Iris pigment epithelial cell (primary cell): ENCODE measurements at places on chromosomes 3 and 15.

DNA sequence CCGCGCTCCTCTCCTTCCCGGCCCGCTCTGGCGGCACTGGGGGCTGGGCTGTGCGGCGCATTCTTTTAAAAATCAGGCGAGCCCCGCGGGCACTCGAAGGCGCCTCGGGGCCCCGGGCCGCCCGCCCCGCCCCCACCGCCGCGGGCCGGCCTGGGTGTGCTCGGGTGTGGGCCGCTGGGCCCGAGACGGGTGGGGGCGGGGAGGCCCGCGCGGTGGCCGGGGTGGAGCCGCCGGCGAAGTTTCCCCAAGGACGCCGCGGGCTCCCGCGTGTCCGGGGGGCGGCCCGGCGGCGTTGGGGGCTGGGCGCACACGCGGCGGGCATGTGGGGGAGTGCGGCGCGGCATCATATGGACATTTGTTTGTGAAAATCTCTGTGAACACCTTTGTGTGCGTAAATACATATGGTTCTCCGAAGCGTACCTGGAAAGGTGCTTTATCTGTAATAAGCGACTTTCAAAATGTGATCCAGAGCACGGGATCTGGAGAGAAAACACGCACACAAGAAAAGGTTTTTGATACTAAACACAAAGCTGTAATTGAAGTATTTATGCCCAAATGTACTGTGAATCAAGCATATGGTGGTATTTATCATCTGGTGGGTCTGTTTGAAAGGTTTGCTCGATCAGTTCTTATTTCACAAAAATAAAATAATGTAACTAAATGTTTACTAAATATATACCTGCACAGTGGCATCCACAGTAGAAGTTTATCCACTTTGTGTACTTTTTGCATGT lies 612 bp upstream of the TBL1XR1 start:
- DNase-seq, result peak; percentile 64

- DNase-seq, result peak; percentile 59
Observed at GRCh38 chr15:99239545-99240198, 9.7 kb downstream of the TTC23 start.

DNA sequence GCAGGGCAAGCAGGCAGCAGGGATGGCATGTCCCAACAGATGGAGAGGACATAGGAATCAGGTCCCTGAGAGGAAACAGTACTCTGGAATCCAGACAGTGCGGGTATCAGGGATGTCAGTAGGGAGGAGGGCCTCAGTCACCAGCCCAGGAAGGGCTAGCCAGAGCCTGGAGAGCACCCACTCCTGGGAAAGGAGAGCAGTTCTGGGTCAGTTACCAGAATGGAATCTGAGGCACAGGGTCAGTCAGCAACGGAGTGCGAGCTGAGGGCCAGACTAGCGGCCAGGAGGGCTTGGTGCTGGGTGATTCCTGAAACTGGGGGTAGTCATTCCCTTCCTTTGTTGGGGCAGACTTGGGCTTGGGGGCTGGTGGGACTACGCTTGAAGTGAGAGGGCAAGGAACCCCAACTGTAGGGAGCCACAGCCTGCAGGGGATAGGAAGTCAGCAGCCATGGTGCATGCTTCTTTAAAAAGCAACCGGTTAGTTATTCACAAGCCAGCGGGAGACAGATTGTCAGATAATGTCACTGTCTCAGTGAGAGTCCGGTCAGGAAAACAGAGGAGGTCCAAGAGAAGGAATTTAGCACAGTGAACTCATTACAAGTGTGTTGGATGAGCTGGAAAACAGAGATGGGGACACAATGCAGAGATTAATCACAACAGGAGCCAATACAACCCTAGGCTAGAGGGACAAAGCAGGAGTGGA lies 27.9 kb downstream of the PLA1A start:
- no peak for DNase-seq

- no peak for DNase-seq
Observed at GRCh38 chr15:42908538-42908937, 12.0 kb downstream of the TTBK2 start.

DNA sequence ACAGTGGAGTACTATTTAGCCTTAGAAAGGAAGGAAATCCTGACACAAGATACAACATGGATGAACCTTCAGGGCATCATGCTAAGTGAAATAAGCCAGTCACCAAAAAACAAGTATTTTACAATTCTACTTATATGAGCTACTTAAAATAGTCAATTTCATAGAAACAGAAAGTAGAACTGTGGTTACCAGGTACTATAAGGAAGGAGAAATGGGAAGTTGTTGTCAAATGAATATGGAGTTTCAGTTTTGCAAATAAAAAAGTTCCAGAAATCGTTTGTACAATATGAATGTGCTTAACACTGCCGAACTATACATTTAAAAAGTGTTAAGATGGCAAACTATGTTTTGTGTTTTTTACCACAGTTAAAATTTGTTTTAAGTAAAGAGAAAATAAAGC lies 26.8 kb downstream of the TRANK1 start:
- no peak for DNase-seq

DNA sequence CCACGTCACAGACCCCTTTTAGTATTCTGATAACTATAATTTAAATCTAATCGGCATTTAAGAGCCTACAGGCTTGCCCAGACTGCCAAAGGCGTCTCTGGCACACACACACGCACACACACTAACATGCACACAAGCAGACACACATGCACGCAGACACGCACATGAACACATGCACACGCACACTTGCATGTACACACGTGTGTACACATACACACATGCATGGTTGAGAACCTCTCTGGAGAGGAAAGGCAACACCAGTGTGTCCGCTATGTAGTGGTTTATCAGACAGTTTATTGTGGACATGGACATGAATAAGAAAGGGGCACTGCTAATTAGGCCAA lies 102.1 kb downstream of the FBLN2 start:
- DNase-seq, result no peak

DNA sequence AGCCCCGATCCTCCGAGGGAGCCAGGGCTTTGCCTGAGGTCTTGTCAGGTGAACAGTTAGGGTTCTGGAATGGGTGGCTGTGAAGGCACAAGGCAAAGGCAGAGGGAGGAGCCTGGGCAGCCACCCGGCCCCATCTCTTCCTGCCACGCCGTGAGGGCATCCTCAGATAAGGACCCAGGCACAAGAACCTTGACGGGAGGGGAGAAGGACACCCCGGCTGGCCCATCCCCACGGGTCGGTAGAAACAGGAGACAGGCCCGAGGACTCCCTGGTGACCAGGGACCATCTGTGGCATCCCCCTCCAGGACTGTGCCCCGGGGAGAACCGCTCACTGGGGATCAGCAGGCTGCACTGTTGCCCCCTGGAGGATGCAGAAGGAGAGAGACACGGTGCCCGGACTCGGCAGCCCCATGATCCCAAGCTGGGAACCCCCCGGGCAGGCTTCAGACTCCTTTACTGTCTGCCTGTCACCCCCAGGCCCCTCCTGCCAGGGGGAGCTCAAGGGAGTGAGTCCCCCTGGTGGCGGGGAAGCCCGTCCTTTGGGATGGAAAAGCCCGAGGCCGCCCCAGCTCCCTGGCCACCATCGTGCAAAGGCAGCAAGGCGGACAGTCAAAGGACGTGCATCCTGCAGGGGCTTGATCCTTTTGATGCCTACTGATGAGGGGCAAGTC lies 12.3 kb upstream of the PCSK6 start:
- DNase-seq, result no peak

GRCh38 chr3:177916461-177916860 lies 619.8 kb upstream of the KCNMB2 start:
- DNase-seq, result no peak

DNA sequence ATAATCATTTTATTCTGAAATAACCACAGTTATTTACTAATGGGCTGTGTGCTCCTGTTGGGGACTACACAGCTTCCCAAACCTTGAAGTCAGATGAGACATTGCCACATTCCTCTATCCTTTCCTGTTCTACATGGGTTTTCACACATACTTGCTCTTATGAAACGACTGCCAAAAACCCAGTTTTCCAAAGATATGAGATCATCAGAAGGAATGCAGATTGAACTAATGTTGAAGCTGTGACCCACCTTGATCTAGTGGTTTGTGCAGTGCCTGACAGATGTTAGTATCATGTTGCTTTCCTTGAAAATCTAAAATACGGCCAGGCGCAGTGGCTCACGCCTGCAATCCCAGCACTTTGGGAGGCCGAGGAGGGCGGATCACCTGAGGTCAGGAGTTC lies 144.6 kb downstream of the VGLL4 start:
- peak; percentile 93 for DNase-seq
